ENCODE measurements at places on chromosomes 4 and X.

GRCh38 chrX:45505214-45505613 lies 304.5 kb upstream of the DIPK2B start:
- DNase-seq = no peak

DNA sequence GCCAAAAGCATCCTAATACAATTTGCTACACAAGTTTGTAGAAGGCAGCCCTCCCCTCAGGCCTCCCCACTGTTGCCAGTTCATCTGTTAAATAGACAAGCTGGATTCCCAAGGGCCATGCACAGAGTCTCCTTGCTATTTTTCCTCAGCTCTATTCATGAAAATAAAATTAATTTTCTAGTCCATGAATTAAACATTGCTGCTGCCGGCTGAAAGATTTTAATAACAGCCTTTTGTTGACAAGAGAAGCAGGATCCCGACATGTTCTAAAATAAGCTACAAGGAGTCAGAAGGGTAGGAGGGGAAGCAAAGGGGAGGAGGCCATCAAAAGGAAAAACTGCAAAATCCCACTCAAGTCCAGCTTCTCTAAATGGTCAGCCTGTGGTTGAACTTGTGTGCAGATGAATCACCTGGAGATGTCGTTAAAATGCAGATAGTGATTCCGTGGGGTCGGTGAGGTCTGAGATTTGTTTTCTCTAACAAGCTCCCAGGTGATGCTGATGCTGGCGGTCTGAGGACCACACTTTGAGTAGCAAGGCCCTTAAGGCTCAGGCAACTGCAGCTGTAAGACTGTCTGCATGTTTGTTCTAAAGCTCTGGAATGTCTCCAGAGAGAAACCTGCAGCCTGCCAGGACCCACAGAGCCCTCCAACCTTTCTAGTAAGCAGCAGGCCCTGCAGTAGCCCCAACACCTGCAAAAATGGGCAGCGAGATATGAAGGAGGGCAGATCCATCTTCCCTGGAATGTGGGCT lies 9.4 kb downstream of the SCD5 start:
- DNase-seq = no peak

GRCh38 chr4:7831858-7832730 lies 107.6 kb downstream of the AFAP1 start:
- DNase-seq = no peak

DNA sequence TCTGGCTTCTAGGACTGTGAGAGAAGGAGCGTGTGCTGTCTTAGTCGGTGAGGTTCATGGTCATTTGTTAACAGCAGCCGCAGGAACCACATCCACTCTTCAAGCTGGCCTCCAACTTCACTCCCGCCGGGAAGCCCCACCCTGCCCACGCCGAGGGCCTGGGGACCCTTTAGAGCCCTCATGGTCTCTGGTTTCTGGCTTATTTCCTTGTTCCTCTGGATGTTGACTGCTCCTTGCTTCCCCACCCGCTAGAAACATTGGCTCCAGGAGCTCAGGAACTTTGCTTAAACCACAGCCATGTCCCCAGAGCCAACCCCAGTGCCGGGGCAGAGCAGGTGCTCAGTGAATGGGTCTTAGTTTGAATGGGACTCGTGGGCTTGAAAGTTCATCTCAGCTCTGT lies 40.8 kb downstream of the HTRA3 start:
- DNase-seq = no peak

DNA sequence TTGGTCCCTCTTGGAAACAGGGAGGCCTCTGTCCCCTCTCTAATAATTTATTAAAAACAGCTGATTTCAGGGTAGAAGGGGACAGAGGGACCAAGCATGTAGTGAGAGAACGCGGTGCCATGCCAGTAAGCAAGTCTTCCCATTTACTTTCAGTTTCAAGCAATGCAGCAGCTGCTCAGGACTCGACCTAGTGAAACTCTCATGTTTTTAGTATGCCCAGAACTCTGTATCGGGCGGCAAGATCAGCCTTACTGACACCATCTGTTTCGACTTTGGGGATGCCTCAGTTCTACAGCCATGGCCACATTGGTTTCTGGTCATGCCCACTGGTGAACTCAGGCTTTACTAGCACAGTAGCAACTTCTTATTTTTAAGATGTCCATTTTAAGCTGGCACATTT lies 40.6 kb downstream of the ZNF81 start:
- no peak for DNase-seq

DNA sequence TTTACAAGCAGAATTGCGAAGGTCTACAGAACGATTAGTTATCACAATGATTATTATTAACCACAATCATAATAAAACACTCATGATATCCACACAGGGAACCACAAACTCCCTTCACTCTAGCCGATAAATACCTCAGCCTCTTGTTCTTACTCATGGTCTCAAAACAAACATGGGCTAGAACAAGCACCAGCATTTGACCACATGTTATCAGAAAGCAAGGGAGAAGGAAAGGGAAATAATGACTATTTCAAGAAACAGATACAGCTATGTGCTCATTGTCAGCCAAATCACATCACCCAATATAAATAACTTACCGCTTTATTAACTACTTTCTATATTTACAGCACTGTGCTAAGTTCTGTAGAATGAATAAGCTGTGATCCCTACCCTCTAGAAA lies 663.2 kb upstream of the HTR2C start:
- DNase-seq = no peak

DNA sequence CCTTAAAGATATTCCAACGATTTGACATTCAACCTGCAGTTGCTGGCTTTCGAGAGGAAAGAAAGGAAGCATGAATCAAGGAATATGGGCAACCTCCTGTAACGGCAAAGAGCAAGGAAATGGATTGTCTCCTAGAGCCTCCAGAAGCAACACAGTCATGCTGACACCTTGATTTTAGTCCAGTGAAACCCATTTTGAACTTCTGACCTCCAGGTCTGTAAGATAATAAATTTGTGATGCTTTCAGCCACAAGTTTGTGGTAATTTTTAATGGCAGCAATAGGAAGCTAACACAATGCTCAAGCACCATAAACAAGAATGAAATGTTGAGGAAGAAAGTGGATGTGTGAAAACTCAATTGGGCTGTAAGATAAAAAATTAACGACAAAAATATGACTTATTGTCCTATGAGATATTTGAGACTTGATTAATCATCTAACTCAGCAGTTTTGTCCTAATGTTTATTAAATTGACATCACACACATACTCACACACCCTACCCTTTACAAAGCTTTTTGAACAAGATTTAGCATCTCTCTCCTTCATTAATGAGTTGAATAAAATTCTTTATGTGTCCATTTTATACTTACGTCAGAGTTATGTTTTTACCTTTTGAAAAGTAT lies 857.2 kb upstream of the INTU start:
- no peak for DNase-seq

GRCh38 chr4:128353791-128354190 lies 66.2 kb upstream of the PGRMC2 start:
- DNase-seq = no peak

- no peak for DNase-seq
These were observed 122.2 kb downstream of the CAMK2D start for GRCh38 chr4:113639326-113639725.

GRCh38 chr4:17058536-17058915 lies 160.1 kb upstream of the LDB2 start:
- no peak for DNase-seq

DNA sequence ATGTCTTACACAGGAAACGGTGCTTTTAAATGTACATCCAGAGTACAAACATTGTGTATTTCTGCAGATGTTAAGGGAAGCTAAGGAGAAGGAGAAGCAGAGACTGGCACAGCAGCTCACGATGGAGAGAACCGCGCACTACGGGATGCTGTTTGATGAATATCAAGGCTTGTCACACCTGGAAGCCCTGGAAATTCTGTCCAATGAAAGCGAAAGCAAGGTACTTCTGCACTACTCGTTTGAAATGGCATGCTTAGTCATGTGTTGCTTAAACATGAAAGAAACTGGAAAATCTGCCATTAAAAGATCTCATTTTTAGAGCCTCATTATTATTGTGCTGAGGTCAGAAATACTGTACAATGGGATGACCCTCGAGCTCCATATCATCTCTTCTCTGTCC lies 47.2 kb downstream of the FAM114A1 start:
- no peak for DNase-seq

- DNase-seq = no peak
These were observed 88.2 kb upstream of the CAMK2D start for GRCh38 chr4:113849771-113850170.

DNA sequence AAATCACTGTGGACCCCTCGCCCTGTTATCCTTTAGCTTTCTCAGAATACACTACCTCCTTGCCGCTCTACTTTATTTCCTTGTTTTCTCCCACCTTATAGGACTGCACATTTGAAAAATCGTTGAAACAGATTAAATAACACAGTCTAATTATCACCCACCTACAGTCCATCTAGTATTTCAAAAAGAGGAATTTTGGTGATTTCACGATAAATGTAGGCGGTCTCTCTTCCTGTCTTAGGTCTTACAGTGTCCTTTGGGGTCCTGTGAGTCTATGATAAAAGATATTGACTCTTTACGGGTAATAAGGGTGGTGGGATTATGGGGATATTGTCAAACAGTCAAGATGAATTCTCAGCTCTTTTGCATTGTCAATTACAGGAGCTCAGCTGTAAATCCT lies 2.4 kb upstream of the TBL1X start:
- DNase-seq = no peak

DNA sequence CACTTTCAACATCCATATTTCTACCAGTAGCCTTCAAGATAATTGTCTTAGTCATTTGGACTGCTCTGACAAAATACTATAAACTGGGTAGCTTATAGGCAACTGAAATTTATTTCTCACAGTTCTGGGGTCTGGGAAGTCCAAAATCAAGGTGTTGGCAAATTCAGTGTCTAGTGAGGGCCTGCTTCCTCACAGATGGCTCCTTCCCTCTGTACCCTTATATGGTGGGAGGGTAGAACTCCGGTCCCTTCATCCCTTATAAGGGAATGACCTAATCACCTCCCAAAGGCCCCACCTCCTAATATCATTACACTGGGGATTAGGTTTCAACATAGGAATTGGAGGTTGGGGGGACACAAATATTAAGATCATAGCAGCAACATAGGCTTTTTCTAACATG lies 7.4 kb upstream of the TBC1D25 start:
- no peak for DNase-seq

- DNase-seq = no peak
These were observed 101.4 kb downstream of the AWAT2 start for GRCh38 chrX:69948276-69948797.

DNA sequence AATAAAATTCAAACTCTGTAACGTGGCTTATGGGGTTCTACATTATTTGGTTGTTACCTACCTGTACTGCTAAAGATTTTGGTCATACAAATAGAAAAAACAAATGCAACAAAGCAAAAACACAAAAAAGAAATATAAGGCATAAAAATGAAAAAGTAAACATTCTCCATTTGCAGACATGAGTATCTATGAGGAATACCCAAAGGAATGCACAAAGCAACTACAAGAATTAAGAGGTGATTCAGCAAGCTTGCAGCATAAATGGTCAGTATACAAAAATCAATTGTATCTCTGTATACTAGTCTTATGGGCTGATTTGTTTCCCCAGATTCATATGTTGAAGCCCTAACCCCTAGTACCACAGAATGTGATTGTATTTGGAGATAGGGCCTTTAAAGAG lies 3.6 kb upstream of the PDE5A start:
- DNase-seq = no peak

DNA sequence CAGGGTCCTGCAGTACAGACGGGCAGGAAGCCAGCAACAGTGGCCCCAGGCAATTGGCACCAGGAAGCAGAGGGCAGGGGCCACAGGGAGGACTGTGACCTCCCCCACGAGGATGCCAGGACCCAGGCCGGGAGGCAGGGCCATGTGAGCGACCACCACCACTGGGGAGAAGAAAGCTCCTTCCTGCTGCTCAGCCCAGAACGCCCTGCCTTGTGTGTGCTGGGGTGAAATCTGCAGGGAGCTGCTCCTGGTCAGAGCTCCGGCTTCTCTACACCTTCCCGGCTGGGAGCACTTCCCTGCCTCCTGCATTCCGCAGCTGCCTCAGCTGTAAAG lies 100.4 kb downstream of the HMX1 start:
- DNase-seq = no peak

DNA sequence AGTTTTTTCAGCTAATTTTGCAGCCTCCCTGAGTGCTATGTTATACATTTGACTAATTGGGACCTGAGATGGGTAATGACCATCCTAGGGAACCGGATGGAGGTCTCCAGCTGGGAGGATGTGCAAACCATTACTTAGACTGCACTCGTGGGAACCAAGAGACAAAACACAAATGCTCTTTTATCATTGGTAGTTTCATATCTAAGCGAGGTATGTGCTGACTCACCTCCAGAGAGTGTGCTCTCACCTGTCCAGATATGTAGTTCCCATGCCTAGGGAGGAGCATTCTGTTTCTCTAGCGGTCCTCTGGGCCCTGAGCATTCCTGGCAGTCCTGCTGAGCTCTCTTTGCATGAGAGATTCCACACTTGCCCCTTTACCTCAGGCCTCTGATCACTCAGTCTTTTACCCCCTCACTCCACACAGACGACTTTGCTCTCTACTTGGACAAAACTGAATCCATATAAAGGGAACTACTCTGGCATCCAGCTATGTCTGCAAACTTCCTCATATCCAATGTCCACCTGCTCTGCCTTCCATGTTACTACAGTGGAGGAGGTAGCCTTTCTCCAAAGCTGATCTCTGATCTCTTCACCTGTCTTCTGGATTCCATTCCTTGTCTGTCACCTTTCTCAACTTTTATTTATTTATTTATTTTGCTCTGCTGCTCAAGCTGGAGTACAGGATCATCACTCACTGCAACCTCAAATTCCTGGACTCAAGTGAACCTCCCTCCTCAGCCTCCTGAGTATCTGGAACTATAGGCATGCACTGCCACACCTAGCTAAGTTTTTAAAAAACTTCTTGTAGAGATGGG lies 88.4 kb downstream of the LRP2BP start:
- DNase-seq = no peak

DNA sequence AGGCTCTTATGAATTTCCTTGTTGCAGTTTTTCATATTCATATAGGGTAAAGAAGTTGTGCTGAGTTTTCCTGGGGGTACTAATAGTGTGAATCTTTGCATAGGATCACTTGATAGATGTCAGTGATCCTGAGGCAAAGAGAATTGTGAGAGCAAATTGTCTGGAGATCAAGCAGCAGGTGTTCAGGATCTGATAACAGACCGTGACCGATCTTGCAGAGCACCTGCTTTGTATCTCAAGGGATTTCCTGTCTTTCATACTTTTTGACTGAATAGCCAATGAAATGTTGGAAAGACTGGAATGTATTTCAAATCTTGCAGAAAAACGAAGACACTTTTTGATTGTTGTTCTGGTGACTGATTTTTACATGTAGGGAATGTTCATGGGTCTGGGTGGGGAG lies 914.5 kb downstream of the STIM2 start:
- DNase-seq = no peak

DNA sequence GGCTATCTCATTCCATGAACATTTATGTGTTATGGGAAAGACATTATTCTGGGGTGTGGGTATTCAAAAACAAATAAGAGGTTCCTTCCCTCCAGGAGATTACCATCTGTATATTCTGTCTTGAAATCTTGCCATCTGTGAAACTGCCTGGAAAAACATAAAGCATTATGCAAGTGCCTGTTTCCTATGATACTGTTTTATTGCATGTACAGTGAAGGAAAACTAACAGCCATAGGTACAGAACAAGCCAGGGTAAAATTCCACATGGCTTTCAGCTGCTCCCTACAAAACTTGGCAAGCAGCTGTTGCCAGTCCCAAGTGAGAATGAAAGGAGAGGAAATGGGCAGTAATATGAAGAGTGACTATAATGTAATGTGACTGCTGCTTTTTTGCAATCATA lies 136.0 kb downstream of the GUCY2F start:
- DNase-seq = no peak
